Temporal lobe (tissue), 4 donors: ENCODE measurements at places on chromosomes 5 and 9. TPM values are rescaled to one million over a fixed set of nuclear protein-coding genes. Genes with fewer than 3 reads are reported as not detected.

IQGAP2 gene
- 20.7 TPM for total RNA-seq

C7 gene
- total RNA-seq = 4.4 TPM

BHMT gene
- 0.25 TPM for total RNA-seq

LCNL1 gene
- 0.74 TPM for total RNA-seq

TPPP gene
- 12.5 TPM for total RNA-seq

CCIN gene
- total RNA-seq = under 0.01 TPM

PCDHB6 gene
- 3.7 TPM for total RNA-seq

ADAMTS12 gene
- 2.0 TPM for total RNA-seq

COL15A1 gene
- 8.4 TPM for total RNA-seq

FRRS1L gene
- total RNA-seq = 65.9 TPM
